Non-pigmented ciliary epithelial cell (primary cell): ENCODE measurements at places on chromosomes 13 and 19.

DNA sequence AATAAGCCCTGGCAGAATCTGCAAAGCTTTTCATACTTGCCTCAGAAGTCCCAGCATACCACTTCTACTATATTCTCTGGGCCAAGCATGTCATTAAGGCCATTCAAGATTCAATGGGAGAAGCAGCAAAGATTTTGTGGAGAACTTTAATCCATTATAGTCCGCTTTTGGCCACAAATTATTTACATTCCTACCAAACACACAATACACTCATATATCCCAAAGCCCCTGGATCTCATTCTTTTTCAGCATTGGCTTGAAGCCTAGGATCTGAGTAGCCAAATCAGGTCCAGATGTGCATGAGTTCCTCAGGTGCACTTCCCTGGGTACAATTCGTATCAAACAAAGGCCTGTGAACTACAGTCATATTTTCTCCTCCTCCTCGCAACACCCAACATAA, 203.4 kb downstream of the NDFIP2 start:
- DNase-seq, result no peak

- no peak for DNase-seq
Observed at GRCh38 chr19:29945433-29945832, 3.4 kb downstream of the URI1 start.

DNA sequence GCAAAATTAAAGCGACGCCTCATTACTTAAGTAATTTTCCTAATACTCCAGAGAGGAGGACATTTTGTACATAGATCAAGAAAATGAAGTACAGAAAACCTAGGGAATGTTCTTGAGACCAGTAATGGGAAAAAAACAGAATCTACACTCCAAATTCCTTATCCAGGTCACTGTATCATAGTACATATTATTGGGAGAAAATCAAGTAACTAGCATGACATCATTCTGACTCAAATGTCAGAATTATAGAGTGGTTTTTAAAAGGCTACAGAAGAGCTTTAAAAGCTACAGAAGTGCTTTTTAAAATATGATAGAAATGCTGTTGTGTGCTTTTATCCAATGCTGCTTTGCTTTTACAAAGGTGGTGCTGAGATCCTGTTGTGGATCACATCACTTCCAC, 86.3 kb upstream of the SLC15A1 start:
- DNase-seq, result no peak

- no peak for DNase-seq
Observed at GRCh38 chr13:73547239-73547638, 488.4 kb downstream of the KLF5 start.

DNA sequence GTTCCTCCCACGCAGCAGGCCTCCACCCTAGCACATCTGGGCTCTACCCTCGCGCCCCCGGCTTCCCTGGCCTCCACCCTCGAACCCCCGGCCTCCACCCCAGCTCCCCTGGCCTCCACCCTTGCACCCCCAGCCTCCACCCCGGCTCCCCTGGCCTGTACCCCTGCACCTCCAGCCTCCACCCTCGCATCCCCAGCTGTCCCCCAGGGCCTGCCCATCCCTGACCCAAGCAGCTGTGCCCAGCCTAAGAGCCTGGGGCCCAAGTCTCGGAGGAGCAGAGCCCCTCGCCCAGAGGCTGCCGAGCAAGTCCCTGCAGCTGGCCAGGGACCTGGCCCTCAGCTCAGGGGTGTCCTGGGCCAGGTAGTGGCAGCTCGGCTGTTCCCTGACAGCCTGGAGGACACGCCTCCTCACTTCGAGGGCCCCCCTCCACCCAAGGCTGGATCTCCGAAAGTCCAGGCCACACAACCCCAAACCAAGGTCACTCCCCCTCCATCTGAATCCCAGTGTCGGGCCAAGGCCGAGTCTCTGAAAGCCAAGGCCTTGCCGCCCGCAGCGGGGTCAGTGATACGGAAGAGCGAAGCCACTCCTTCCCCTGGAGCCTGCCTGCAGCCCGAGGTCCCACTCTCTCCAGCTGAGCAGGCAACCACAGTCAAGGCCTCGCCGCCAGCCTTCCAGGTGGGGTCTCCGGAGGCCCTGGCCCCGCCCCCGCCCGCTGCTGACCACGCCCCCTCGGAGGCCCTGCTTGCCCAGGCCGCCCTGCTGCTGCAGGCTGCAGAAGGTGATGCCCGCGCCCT, 7.9 kb upstream of the ARHGAP33 start:
- DNase-seq, result no peak

DNA sequence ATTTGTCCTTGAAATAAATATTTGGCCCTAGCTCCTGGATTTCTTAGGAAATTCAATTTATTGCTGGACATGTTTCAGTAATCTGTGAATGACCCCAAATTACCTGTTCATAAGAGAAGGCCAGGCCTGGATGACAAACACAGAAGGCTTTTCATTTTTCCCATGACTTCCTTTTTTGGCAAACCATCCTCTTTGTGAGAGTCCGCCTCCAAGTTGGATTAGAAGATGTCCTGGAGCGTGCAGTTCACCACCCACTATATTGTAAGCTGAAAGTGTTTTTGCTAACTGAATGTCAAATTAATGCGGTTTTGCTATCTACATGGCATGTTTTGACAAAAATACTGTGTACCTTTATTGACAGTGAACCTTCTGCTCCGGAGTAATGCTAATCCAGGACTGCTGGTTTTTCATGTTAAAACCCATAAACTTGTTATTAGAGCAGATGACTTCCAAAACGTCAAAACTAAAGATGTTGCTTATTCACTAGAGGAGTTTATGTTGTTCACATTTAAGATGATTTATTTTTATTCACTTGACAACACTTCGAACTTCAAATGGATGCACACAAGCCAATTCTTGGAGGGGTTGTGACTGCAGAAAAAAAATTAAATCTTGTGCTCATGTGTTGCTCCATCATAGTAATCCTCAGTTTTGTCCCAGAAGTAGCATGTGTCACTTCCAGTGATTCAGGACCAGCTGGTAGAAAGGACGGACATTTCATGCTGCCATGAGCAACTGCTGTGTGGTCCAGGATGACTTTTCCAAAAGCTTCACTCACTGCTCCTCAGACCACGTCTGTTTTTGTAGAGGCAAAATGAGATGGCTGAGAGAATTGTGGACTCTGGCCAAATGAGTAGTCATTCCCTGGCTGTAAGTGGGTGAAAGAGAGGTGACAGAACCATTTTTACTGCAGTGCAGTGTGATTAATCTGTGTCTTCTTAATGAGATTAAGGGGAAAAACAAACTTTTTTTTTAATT, 71.0 kb downstream of the ITGBL1 start:
- peak; percentile 41 for DNase-seq

DNA sequence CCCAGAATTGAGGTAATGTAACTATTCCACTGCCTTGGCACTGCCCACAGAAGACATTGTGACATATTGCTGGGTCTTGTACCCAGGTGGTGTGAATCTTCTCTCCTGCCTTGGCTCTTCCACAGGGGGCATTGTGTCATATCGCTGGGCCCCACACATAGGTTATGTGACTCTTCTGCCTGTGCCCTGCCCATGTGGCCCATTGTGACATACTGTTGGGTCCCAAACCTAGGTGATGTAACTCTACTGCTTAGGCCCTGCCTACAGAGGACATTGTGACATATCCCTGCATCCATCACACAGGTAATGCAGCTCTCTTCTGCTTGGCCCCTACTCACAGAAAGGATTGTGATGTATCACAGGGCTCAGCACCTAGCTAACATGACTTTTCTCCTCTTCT, 37.5 kb upstream of the ZNF254 start:
- DNase-seq, result no peak

DNA sequence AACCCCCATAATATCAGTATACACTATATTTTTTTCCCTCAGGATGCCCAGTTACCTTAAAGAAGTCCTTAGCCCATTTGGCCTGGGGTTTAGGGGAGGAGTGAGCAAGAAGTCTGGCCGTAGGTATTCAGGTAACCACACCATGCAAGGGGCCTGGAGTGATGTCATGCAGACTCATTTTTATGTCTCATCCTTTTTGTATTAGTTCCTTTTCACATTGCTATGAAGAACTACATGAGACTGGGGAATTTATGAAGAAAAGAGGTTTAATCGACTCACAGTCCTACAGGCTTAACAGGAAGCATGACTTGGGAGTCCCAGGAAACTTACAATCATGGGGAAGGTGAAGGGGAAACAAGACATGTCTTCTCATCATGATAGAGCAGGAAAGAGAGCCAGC, 12.2 kb downstream of the TPP2 start:
- no peak for DNase-seq

DNA sequence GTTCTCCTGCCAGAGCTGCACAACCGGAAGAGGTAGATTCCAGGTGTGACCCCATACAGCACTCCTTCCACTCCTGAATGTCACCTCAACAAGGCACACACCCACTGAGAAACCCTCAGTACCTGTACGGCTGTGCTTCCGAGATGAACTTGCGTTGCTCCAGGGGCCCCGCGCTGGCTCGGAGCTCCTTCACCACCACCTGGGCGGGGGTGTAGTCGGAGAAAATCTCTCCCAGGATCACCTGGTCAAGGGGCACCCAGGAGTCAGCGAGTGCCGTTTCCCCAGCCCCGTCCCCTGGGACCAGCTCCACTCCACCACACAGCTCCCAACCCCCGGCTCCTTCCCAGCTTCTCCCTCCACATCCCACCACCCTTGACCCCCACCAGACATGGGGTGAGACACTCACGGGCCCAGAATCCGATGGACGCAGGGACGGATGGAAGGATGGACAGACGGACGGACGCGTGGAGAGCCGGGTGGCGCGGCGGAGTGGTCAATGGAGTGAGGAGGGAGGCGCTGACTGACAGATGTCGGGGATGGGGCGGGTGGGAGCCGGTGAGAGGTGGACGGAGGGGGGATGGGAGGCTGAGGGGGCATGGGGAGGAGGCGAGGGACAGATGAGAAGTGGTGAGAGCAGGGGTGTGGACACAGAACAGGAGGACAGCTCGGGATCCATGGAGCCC, 2.8 kb downstream of the LMTK3 start:
- DNase-seq, result no peak

GRCh38 chr13:33642374-33643065, 175.4 kb upstream of the RFC3 start:
- DNase-seq, result no peak

GRCh38 chr13:66644855-66645460, 585.2 kb downstream of the PCDH9 start:
- DNase-seq, result no peak

- peak; percentile 17 for DNase-seq
Observed at GRCh38 chr13:72463561-72463960, 263.9 kb downstream of the MZT1 start.

DNA sequence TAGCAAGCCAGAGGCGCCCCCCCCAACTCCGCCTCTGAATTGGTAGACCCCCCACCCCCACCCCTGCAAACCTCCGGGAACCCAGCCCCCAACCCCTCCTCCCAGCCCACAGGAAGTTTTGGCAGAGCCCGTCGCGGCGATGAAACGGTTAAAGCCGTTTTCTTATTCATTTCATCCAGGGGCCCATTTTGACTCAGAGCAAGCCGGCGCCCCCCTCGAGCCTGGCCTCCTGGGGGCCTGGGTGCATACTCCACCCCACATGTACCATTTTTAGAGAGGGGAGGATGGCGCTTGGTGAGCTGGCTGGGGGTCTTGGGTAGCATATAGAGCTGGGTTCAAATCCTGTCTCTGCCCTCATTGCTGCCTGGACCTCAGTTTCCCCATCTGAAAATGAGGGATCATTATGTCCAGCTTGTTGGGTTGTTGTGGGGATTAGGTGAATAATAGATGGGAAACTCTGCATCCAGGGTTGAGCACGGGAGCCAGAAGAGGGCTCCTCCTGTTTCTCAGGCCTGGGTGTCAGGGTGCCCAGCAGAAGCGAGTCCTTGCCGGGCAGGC, 7.9 kb upstream of the JUNB start:
- no peak for DNase-seq

- DNase-seq, result no peak
Observed at GRCh38 chr13:37201081-37201480, 95.6 kb upstream of the CSNK1A1L start.
